Pulmonary artery endothelial cell (primary cell): ENCODE measurements at places on chromosomes 2 and 18.

DNA sequence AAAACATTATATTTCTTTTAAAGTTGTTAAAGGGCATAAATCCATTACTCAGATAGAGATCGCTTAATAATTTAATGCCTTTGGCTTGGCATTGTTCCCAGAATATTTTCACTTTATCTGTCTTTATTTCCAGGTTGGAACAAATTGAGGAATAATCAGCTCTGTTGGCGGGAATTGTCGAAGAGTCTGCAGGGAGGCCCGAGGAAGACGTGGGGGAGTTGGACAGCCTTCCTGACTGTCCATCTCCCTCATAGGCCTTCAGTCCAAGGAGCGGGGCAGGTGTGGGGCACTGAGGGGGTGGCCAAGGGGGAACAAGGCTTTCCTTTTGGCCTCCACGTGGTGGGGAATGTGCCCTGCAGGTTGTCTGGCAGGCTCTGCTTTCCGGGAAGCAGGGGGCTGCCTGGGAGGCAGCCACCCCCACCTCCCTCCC, 179.6 kb downstream of the ZBTB7C start:
- no peak for DNase-seq

GRCh38 chr2:236073246-236073645, 94.9 kb downstream of the GBX2 start:
- DNase-seq: no peak

DNA sequence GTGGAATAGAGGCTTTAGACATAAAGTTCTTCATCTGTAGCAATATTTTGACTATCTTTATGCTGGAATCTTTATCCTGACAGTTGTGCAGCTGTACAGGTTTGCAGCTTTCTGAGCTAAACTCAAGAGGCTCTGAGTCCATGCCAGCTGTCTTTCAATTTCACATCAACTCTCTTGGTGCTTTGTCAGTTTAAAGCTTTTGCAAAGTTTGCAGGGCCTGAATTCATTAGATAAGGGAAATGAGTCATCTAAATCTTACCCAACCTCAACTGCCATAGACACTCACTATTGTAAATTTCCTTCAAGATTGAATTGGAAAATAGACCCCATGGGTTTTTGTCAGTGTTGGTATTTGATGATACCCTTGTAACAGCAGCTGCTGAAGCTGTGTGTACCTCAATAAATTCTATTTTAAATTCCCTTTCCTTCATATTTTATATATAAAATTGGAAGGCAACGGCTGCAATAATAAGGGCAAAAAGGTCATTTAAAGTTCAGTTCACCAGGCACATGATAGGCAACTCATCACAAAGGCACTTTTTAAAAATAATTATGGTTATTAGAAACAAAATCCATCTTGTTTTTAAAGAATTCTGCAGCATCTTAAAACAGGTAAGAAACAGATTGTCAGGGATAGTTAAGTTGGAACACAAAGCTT, 169.9 kb upstream of the SLC39A10 start:
- DNase-seq: no peak

DNA sequence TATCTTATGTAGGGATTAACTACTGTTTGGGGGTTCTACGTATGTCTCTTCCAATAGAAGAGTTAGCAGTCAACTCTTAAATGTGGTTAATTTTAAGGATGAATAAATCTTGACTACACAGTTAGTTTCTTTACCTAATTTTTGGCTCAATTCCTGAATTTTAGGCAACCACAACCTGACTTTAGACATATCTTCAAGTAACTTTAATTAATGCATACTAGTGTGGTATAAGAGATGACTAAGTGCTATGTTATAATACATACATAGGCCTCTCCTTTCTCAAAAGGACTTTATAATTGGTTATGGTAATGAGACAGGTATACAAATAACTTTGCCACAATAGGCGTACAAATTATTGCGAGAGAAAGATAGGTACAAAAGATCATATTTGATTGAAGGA, 312.0 kb downstream of the IRS1 start:
- no peak for DNase-seq

DNA sequence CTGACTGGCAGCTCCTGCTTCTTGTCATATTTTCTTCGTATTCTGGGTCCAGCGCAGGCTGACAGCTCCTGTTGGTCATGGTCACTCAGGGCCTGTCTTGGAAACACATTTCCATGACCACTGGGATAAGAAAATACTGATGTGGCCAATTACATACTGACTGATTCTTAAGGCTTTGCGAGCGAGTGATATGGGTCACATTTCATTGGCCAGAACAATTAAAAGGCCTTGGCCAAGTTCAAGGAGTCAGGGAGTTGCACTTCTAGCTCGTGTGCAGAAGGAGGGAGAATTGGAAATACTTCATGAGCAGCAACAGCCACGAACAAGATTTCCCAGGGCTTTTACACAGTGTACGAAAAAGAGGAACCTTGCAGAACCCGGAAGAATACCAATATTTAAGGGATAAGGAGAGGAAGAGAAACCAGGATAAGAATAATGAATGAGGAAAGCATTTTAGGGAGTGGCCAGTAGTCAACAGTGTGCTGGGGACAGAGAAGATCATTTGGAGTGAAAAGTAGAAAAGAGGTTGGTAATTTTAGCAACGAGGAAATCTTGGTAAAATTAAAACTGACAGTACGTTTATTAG, 149.5 kb downstream of the ATP9B start:
- no peak for DNase-seq
